ENCODE measurements at places on chromosomes 3 and 15.

DNA sequence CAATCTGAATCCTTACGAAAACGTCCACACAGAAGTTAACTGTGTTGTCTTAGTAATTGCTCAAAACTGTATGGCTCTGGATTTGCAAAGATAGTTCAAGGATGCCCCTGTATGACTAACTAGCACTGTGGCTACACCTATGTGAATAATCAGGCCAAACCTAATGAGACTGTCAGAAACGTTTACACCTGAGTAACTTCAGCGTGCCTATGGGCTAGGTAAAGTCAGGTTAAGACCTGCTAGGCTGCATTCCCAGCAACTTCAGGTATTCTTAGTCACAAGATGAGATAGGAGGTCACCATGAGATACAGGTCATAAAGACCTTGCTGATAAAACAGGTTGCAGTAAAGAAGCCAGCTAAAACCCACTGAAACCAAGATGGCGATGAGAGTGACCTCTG is 87.8 kb upstream of the PLXND1 start:
- no peak for DNase-seq

- DNase-seq = no peak
These were observed 106.5 kb downstream of the IQCH start for GRCh38 chr15:67361100-67361499.

- no peak for DNase-seq
These were observed 69.6 kb upstream of the PPIB start for GRCh38 chr15:64232400-64232799.

DNA sequence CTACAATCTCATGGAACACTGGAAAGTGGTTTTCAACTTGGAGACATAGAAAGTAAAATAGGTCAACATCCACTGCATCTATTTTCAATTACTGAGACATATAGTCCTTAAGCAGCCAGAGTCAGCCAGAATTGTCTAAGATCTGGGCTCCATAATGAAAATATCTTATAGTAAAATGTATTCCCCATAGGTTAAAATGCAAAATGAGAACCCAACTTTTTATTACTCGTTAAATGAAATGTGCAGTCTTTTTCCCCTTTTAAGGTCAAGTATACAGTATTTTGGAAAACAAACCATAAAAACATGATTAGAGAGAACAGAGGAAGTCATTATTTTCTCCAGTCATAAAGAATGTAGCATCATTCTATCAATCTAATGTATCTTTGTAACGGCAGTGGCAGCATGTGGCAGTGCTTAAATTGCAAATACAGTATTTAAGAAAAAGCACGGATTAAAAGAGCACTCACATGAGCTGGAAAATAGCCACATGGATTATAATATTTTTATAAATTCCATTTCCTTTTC is 64.4 kb upstream of the CPB1 start:
- DNase-seq = no peak

DNA sequence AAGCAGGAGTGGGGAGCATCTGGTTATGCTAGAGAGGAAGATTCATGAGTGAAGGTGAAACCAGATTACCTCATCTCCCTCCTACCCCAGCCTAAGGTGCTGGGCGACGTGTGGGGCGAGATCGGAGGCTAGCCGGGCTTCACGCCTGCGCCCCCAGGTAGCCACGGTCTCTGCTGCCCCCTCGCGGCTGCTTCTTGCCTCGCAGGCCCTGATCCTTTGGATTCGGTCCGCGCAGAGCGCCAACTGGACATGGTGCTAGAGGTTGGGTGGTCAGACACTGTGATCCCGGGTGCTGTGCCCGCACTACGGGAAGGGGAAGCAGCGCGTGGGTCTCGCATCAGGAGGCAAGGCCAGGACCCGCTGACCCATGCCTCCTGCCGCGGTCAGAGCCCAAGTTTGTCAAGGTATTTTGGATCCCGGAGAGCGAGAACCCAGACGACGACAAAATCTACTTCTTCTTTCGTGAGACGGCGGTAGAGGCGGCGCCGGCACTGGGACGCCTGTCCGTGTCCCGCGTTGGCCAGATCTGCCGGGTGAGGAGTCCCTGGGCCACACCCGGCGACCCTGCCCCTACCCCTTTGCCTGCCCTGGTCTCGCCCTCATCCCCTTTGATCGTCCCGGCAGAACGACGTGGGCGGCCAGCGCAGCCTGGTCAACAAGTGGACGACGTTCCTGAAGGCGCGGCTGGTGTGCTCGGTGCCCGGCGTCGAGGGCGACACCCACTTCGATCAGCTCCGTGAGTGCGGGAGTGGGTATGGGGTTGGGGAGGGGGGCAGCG is 4.2 kb downstream of the SEMA3B start:
- DNase-seq = peak; percentile 70

DNA sequence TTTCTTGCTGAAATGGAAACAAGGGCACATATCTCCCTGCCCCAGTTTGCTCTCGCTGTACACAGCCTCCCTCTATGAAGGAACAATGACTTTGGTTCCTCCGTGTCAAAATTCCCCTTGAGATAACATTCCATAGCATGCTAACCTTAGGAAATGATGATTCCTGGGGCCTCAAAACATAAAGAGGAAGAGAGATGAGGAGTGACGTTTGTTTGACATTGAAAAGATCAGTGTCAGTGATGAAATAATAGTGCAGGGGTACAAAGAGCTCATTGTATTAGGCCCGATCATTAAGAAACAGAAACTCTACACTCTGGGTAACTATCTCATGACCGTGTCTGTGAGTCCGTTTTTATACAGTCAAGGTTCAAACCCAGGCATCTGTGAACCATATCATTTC is 55.2 kb downstream of the ARNT2 start:
- no peak for DNase-seq

- no peak for DNase-seq
These were observed 56.5 kb downstream of the GHSR start for GRCh38 chr3:172391592-172392302.
